Osteocyte (in vitro differentiated cells): ENCODE measurements at places on chromosomes 5 and 9.

DNA sequence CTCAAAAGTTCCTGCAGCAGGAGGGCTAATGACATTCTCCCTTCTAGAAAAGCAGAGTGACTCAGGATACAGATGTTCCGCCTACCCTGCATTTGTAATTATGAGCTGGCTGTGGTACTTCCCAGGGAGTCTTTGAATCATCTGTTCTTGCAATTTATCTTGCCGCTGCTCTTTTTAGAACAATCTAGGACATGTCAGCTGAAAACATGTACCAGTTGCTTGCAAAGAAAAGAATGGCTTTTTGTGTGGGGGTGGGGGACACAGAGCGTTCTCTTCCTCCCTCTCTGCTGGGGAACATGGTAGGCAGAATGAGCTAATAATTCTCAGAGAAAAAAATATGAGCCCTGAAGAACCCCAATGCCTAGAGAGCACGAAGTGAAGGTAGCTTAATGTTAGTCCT lies 51.7 kb upstream of the TUT7 start:
- DNase-seq, result no peak

DNA sequence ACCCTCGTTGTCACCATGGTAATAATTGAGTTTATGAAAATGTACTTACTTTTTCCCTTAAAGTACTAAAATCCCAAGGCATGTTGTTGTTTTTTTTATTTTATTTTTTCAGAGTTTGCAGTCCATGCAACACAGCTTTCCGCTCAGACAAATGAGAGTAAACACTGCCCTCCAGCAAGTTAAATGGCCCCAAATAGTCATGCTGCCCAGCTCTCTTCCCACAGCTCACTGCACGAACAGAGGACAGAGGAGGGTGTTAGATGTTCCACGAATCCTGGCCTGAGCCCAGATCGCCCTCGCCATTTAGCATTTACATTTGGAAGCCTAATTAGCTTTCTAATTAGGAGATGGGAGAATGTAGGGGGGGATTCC lies 1.9 kb downstream of the NIM1K start:
- no peak for DNase-seq

DNA sequence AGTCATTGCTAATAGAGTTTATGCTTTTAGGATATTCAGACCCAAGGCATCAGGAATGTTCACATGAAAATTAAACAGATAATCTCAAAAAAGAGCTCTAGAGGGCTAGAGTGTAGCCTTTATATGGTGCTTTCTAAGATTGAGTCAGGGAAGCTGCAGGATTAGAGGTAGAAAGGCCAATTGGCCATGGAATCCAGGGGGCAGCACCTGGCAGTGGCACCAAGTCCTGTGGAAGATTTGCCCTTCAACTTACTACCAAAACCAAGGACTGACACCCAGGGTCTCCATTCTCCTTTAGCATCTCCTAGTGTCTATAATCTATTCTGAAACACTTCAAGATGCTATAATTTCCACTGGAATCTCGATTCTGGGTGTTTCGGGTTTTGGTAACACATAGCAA lies 112.4 kb downstream of the ACER2 start:
- DNase-seq, result no peak

GRCh38 chr9:132752877-132753592 lies 82.8 kb downstream of the GTF3C4 start:
- DNase-seq, result no peak

DNA sequence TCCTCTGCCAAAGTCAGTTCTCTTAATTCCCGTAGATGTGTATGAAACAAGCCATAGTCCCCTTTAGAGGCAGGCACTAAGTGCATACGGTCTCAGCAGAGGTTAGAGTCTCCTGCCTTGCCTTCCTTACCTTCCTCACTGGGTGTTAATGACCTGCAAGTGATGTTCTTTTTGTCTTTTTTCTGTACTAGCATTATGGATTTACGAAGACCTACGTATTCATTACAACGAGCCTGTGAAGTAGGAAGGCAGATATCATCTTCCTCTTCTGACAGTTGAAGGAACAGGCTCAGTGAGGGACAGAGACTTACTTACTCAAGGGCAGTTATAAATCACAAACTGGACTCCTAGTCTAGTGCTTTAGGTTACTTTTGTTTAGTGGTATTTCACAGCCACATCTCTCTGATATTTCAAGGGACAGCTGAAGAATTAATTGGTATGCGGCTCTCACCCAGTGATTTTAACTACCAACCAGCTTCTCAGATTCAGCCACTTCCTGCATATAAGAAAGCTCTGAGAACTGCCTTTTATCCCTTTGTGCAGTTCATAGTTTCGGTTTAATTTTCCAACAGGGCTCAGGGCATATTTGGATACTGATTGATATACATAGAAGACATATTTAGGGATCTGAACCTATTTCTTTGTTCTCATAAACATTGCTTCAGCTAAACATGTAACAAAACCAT lies 85.1 kb upstream of the CKMT2 start:
- no peak for DNase-seq

DNA sequence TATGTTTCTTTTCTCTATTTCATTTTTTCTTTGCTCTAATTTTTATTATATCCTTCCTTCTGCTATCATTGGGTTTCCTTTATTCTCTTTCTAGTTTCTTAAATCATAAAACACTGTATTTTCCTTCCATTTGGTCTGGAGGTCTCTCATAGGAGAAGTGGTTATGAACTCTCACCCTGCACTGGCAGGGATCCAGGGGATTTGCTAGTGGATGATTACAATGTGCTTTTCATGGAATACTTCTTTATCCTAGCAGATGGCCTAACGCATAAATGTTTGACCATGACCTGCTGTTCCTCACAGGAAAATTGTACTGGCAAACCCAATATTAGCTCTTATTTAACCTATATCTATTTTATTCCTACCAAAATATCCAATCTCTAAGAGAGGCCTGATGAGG lies 31.5 kb upstream of the SGCD start:
- no peak for DNase-seq

- DNase-seq, result no peak
Observed at GRCh38 chr5:113344973-113345940, 89.5 kb downstream of the TSSK1B start.

GRCh38 chr5:56638768-56639238 lies 176.5 kb upstream of the MAP3K1 start:
- DNase-seq, result no peak

DNA sequence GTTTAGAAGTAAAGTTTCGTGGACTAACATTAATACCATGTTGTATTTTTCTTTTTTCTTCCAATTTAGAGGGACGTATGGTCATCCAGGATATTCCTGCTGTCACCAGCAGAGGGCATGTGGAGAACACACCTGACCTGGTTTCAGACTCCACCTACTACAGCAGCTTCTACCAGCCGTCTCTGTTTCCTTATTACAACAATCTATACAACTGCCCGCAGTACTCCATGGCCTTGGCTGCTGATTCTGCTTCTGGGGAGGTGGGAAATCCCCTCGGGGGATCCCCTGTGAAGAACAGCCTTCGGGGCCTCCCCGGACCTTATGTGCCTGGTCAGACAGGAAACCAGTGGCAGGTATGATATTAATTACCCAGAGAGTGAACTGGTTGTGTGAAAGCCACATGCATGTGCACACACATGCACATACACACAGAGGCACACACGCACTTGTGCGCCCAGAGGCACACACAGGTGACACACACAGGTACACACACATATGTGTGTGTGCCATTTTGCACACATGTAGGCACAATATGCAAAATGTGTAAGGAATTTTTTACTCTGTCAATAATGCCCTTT lies 52.4 kb downstream of the DMRT1 start:
- no peak for DNase-seq

DNA sequence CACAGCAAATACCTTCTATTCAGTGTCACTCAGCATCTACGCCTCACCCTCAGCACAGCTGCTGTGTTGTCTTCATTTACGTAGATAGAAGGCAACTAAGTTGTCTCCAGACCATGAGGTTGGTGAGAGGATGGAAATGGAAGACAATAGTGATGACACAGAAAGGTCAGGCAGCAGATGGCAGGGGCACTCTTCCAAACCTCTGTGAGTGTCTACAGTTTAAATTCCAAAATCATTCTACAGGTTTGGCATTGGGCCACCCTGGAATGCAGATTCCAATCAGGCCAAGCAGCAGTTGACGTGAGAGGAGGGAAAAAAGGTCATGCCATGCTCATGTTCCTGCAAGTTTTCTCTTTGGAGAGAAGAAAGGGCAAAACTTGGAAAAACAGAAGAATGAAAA lies 68.7 kb upstream of the ADAMTSL1 start:
- no peak for DNase-seq

GRCh38 chr9:134995792-134996120 lies 78.0 kb upstream of the FCN1 start:
- DNase-seq, result no peak

DNA sequence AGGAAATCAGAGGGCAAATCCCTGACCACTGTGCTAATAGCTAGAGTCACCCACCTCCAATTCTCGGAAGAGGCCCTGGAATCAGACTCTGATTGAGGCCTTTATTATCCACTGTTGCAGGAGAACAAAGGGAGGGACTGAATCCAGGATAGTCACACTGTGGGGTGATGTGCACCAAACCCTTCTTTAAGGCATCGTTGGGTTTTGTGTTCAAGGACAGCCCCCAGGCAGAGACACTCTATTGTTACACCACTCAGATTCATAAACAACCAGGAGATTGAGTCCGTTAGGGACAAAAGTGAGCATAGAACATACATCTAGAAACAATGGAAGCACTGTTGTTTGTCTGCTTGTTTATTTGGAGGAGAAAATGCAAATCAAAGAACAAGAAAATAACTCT lies 124.6 kb upstream of the TBCA start:
- no peak for DNase-seq

DNA sequence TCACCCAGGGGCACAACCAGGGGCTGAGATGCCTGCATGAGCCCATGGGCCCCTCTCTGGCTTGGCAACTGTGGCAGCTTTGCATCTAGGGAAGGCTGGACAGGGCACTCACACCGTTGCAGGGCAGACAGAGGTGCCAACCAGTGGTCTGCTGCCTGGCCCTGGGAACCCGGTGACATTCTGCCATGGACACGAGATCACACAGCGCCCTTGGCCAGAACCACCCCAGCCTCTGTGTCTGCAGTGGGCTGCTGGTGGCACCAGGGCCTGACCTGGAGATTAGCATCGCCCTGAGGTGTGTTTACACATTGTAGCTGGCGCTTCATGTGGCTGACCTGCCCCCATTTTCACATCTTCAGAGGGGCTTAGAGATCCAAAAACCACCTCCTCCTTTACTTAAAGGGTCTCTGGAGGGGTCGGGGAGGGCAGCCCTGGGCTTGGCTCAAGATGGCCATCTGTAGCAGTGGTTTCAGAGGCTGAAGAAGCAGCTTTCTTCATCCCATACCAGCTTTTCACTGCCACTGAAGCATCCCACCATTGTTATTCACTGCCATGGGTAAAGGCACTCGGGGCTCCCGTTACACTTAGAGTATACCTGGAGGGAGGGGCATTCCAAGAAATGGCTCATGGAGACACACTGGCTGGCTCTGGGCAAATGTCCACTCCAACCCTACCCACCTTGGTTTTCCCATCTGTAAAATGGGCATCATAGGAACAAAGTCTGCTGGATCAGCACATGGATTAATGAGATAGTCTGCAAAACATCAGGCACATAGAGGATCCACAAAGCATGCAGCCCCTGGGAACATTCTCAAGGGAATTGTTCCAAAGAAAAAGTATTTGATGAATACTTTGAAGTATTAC lies 11.4 kb downstream of the DCANP1 start:
- DNase-seq, result peak; percentile 72

DNA sequence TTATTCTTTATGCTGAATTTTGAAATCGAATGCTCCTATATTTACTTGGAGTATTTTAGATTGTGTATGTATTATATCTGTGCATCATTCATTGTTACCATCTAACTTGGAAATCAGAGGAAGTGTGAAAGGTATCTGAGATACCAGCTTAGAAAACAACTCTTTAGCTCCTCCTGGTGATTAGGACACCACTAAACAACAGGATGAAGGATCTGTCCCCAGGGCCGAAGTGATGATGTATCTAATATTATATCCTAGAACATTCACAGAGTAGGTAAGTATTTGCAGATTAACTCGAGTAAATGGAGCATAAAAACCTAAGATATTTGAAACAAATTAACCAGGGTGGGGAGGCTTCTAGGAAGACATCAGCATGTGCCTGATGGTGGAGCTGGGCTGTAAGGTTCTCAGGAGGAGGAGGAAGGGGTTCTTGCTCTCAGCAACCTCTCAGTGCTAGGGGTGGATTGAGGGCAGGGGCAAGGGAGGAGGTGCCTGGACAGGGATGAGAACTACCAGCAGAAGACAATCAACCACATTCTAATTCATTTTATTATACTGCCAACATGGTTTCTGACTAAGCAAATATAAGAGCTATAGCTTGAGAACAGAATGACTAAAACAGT lies 2.6 kb upstream of the NFIL3 start:
- peak; percentile 7 for DNase-seq

DNA sequence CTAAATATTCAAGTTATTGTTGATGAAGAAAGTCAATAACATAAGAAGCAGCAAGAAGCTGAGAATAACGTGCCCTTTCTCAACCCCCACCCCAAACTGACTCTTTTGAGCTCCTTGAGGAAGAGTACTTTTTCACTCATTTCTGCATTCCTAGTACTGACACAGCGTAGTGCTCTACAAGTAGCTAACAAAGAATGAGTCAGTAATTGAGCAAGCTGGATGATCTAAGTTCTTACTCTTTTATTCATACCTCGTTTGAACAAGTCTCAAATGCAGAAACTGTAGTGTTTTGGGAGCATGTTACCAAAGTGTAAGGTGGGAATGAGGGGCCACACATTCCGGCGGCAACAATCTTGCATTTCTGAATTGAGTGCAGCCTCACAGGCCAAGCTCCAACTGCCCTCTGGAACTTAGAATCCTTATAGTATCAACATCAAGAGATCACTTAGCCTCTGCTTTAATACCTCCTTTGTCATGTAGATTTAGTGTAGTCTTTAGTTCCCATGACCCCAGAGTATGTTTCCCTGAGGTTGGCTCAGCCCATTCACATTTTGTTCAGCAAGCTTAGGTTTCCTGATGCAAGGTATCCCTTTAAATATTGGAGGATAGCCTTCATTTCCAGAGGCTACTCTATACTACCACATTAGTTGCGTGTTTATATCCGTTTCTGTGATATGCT lies 152.0 kb downstream of the PRR16 start:
- no peak for DNase-seq

GRCh38 chr9:16930578-16930977 lies 60.1 kb upstream of the BNC2 start:
- no peak for DNase-seq

DNA sequence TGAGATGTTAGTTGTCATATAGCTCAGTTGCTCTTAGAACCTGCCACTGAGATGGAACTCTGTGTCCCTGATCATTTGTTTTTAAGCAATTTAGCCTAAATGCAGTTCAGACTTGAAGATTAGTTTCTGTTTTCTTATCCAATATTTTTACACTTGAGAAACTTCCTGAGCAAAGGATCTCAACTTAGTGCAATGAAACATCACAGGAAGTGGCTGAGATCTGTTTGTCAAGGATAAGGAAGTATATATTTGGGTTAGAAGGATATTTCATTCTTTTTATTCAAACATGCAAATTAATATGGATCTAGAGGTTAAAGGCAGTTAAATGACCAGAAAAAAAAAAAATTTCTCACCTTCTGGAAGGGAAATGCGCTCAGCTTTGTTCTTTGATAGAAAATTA lies 19.7 kb upstream of the F2R start:
- no peak for DNase-seq

- no peak for DNase-seq
Observed at GRCh38 chr5:168939887-168940544, 360.8 kb upstream of the PANK3 start.

- no peak for DNase-seq
Observed at GRCh38 chr5:10228288-10228687, 21.4 kb downstream of the ATPSCKMT start.
